ENCODE measurements at places on chromosomes 13 and 19.

GRCh38 chr13:103188713-103189326, 122.6 kb upstream of the SLC10A2 start:
- no peak for DNase-seq

DNA sequence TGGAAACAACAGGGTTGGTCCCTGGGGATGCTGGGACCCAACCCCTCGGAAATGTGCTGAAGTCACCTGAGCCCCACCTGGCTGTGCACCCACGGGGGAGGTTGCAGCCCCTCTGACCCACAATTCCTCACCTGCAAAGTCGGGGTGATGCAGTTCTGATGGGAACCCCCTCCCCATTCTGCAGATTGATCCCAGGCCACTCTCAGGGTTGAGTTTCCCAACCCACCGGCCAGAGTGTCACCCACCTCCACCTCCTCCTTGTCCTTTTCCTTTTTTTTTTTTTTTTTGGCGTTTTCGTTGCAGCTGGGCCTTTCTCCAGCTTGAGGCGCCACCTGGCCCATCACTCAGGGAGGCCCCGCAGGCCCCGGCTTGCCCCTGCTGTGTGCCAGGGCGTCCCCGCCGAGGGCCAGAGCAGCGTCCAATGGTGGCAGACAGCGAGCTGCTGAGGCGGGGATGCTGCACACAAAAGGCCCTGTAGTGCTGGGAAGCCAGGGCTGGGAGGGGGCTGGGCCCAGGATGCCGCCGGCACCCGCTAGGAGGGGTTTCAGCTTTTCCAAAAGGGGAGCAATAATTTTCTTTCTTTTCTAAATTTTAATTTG, 4.6 kb downstream of the PIK3R2 start:
- no peak for DNase-seq

DNA sequence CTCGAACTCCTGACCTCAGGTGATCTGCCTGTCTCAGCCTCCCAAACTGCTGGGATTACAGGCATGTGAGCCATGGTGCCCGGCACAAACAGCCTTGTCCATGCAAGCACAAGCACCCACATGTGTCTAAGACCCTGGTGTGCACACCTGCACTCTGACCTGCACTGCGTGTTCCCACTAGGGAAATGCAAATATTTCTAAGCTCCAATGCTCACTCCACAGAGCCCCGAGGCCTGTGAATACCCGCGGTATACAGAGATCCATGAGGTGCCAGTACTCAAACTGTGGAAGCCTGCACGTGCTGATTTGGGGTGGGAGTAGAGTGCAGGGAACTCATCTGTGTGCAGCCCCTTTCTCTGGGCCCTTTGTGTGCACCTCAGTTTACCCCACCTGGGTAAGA, 14.7 kb downstream of the GADD45B start:
- no peak for DNase-seq

DNA sequence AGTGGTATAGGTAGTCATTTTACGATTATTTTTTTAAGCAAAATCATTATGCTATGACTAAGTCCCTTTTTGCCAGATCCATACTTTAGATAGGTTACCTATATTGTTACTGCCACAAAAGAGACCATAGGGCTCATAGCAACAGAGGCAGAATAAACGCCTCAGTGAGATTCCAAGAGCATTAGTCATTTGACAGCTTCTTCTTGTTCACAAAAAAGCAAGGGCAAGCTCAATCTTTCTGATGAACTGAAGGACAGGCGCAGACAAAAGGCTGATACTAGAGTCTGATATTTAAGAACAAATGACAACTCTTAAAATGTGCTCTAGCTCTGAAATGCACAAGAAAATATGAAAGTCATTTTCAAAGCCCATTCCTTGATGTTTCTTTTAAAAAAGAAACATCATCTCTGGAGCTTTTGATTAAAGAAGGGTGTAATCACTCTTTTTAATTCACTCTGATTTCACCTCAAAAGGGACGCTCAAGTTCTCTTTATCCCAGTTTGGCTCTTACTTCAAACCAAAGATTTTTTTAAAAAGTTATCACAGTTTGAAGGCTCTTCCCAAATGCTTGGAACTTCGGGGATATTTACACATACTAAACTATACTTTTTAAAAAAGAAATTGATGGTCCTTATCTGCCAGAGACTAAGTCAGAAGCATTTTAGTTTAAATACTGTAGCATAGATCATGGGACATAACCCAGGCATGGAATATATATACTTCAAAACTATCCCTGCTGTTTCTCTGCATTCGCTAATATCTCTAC, 187.2 kb downstream of the EFNB2 start:
- no peak for DNase-seq

DNA sequence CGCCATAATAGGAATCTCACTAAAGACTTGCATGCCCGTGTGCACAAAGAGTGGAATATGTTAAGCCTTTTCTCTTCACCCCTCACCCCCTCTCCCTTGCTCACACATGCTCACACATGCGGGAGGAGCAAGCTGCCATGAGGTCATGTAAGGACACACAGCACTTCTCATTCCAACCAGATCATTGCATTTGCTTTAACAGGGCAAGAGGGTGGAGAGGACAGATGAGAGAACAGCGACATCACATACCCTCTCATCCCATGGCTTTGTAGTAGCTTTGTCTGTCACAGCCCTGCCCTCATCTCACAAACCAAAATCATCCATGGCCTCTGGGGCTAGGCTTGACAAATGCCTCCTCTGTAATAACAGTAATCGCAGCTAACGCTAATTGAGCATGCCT, 145.6 kb upstream of the FRY start:
- DNase-seq, result no peak

DNA sequence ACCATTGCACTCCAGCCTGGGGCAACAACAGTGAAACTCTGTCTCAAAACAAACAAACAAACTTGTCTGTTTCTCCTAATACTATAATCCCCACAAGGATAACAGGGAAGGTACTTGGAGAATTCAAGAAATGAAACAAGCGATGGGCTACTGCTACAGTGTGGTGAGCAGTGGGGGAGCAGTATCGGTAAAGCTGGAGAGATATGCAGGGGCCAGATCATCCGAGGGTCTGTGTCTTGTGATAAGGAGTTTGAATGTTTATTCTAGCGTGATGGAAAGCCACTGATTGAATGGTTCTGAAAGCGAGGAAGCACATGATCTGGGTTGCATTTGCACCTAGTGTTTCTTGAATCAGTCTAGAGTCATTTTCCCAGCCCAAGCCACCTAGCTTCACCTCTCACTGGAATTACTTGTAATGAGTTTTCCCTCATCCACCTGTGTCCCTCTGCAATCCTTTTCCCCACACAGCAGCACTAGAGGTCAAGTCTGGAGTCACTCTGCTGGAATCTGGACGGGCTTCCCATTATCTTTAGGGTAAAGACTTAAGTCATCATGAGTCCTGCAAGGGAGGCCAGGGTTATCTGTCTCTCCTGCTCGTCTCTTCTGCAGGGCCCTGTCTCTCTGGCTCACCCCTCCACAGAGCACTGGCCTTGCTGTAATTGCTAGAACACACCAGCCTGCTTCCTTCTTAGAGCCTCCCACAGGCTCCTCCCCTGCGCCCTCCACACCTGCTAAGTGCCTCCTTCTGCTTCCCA, 162.3 kb downstream of the KLF5 start:
- no peak for DNase-seq

DNA sequence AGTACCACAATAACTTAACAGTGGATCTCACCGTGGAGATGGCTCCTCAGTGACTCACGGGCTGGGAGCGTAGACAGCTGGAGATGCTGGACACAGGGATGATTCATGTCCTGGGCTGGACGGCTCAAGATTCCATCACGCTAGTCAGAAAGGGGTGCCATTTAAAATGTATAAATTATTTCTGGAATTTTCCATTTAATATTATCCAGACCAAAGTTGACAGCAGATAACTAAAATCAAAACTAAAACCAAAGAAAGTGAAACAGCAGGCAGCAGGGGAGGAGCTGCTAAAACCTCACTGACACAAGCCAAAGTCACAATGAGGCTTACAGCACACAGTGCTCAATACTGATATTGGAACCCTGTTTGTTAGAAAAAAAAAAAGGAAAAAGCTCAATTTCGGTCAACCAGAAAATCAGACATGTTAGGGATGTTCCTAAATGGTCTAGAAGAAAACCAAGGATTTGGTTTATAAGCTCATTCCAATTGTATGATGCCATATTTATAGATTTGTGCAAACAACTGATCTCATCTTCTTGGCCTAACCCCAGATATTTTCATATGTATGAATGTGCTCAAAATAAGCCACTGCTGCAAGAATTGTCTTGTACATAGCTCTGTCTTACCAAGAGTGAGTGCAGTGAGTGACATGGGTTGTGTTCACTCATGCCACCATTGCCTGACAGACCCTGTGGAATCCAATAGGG, 111.8 kb downstream of the SACS start:
- no peak for DNase-seq

GRCh38 chr13:61727767-61728166, 312.1 kb upstream of the PCDH20 start:
- no peak for DNase-seq

GRCh38 chr13:29905845-29906244, 55.4 kb upstream of the UBL3 start:
- DNase-seq, result no peak

GRCh38 chr13:110651271-110651670, 35.9 kb downstream of the NAXD start:
- DNase-seq, result no peak

GRCh38 chr13:75327135-75327510, 154.8 kb downstream of the TBC1D4 start:
- no peak for DNase-seq

- DNase-seq, result no peak
Observed at GRCh38 chr13:38577048-38577447, 109.8 kb upstream of the FREM2 start.

- DNase-seq, result no peak
Observed at GRCh38 chr13:41905600-41906254, 55.2 kb downstream of the VWA8 start.

- DNase-seq, result no peak
Observed at GRCh38 chr19:54614726-54615125, 15.6 kb upstream of the LILRB1 start.

Data from cortex of kidney (tissue), 1 donor.